Activated CD8-positive, alpha-beta memory T cell treated with anti-CD3 and anti-CD28 coated beads, Interleukin-2, amount 10 ng/mL, durations not matched to agents 7 days and 5 days (primary cell): ENCODE measurements at places on chromosomes 6 and 20. TPM values are rescaled to one million over a fixed set of nuclear protein-coding genes. Genes with fewer than 3 reads are reported as not detected.

GRCh38 chr6:119749335-119749734, 399.8 kb upstream of the MAN1A1 start:
- no peak for DNase-seq
- H3K4me3 ChIP-seq: no peak overlapping the region
- no peak overlapping the region for H3K27ac ChIP-seq
- H3K27me3 ChIP-seq: peaks cover 18% of the 10 kb centered on the region

DNA sequence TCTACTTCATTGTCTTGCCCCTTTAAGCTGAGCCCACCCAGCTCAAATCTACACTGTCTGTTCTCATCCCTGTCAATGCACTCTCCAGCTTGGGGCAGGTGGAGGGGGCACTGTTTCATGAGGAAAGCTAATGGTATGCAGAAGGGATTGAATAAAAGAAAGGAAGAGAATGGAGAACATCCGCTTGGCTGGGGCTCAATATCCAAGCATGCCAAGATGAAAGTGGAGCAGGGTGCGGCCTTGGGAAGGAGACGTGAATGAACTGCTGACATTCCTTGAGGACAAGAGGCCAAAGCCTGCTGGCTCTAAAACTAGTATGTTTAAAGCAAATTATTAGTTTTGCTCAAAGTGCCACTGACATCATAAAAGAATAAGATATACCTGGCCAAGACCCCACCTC, 24.2 kb downstream of the AKAP12 start:
- H3K4me3 ChIP-seq: no peak overlapping the region
- H3K27me3 ChIP-seq: peaks cover 43% of the 10 kb centered on the region
- H3K36me3 ChIP-seq: no peaks in the 10 kb centered on the region
- DNase-seq: no peak
- no peaks in the 10 kb centered on the region for H3K4me1 ChIP-seq

GRCh38 chr6:146829792-146830565, 231.2 kb downstream of the ADGB start:
- H3K36me3 ChIP-seq: no peaks in the 10 kb centered on the region
- H3K27me3 ChIP-seq: peaks cover 3% of the 10 kb centered on the region
- H3K4me1 ChIP-seq: peaks cover 4% of the 10 kb centered on the region
- DNase-seq: no peak

TREML2 gene
- 1.9 TPM for total RNA-seq

FAM229B gene
- total RNA-seq: 4.1 TPM

IFNGR1 gene
- 18.2 TPM for total RNA-seq

PPIL6 gene
- total RNA-seq: 0.21 TPM

DNA sequence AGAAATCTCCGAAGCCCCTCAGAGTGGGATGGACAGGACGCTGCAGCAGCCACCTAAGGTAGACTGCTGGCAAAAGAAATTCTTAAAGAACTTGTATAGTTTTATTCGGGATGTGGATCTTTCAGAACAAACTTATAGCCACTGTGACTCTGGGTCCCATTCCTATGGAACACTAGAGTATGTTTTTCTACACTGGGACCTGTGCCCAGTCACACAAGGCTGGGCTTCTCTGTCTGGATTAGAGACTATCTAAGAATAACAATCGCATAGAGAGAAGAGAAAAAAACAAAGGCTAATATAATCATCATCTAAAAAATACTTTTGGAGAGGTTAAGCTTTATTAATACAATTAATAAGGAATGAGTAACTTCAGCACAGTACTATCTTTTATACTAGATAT, 28.9 kb downstream of the RMND1 start:
- peaks cover 24% of the 10 kb centered on the region for H3K36me3 ChIP-seq
- no peaks in the 10 kb centered on the region for H3K4me1 ChIP-seq
- H3K27me3 ChIP-seq: no peaks in the 10 kb centered on the region
- no peak overlapping the region for H3K4me3 ChIP-seq

PLEKHG1 gene
- total RNA-seq: 4.6 TPM

DNA sequence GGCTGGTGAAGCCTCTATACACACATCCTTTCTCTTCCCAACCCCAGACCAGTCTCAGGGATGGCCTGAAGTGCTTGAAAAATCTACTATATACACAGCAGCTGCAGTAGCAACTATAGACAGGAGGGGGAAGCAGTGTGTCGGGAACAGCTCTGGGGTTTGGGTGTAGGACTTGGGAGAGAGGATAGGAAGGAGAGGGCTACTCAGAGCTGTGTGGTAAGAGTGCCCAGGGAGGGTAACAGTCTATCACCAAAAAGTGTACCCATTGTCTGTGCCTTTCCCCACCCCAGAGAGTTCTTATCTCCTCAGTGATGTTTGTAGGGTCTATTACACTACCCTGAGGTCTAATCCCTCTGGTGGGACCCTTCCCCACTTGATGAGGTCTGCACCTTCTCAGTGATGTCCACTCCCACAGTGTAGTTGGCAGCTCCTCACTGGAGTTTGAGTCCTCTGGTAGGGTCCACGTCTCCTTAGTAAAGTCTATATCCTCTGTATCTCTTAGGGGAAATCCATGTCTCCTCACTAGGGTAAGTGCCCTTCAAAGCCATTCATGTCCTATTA, 1.5 kb upstream of the GGT7 start:
- peaks cover 4% of the 10 kb centered on the region for H3K36me3 ChIP-seq
- no peak overlapping the region for H3K27ac ChIP-seq
- peak; percentile 81 for DNase-seq
- peaks cover 55% of the 10 kb centered on the region for H3K4me1 ChIP-seq
- peaks cover 9% of the 10 kb centered on the region for H3K27me3 ChIP-seq

DNA sequence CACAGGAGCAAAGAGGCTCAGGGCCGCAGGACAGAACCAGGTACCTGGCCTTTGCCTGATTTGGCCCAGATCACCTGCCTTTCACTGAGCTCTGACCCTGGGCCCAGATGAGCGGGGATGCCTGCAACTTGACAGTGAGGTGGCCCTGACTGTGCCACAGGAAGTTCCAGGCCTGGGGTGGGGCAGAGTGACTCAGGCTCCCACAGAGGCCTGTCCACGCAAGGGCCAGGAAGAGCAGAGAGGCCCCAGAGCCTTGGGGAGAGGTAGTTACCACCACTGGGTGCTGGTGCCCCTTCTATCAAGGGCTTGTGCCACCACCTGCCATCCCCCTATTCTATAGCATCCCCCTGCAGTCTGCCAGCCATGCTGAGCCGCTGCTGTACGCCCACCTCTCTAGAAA, 4.1 kb upstream of the NOL4L start:
- peaks cover 26% of the 10 kb centered on the region for H3K27me3 ChIP-seq
- no peak for DNase-seq
- no peak overlapping the region for H3K4me3 ChIP-seq
- H3K4me1 ChIP-seq: peaks cover 26% of the 10 kb centered on the region

DNA sequence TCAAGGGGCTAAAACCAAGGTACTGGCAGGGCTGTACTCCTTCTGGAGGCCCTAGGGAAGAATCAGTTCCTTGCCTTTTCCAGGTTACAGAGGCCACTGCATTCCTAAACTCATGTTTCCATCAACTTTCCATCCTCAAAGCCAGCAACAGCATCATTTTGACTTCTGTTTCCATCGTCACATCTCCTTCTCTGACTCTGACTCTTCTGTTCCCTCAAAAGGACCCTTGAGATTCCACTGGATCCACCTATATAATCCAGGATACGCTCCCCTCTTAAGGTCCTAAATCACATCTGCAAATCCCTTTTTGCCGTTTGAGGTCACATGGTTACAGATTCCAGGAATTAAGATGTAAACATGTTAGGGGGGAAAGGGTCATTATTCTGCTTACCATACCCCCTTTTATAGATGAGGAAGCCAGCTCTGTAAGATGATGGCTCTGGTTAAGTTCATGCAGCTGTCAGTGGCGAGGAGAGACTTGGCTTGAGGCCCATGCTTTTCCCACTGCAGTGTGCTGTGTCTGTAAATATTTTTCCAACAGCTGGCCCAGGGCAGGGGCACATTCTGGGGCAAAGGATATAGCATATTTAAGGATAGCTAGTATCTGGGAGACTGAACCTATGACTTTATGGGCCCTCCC, 114.6 kb downstream of the TNFRSF21 start:
- no peaks in the 10 kb centered on the region for H3K27me3 ChIP-seq
- H3K36me3 ChIP-seq: no peaks in the 10 kb centered on the region
- H3K4me3 ChIP-seq: no peak overlapping the region
- no peak for DNase-seq
- H3K4me1 ChIP-seq: peaks cover 6% of the 10 kb centered on the region
- no peak overlapping the region for H3K27ac ChIP-seq

PDE7B gene
- 0.38 TPM for total RNA-seq

IBTK gene
- 34.2 TPM for total RNA-seq

GRCh38 chr6:5956939-5957338, 49.8 kb downstream of the NRN1 start:
- no peak overlapping the region for H3K4me3 ChIP-seq
- no peaks in the 10 kb centered on the region for H3K36me3 ChIP-seq
- H3K27me3 ChIP-seq: peaks cover 44% of the 10 kb centered on the region

GRCh38 chr20:44115762-44116644, 71.0 kb downstream of the JPH2 start:
- H3K36me3 ChIP-seq: no peaks in the 10 kb centered on the region
- DNase-seq: no peak
- H3K4me3 ChIP-seq: no peak overlapping the region
- no peak overlapping the region for H3K27ac ChIP-seq
- peaks cover 9% of the 10 kb centered on the region for H3K4me1 ChIP-seq

GRCh38 chr6:167643223-167643622, 183.5 kb upstream of the AFDN start:
- no peak overlapping the region for H3K4me3 ChIP-seq
- H3K36me3 ChIP-seq: no peaks in the 10 kb centered on the region
- no peak overlapping the region for H3K27ac ChIP-seq
- DNase-seq: no peak

- H3K36me3 ChIP-seq: peaks cover 11% of the 10 kb centered on the region
- H3K4me1 ChIP-seq: peaks cover 23% of the 10 kb centered on the region
- H3K27me3 ChIP-seq: no peaks in the 10 kb centered on the region
- no peak overlapping the region for H3K27ac ChIP-seq
Measured at GRCh38 chr20:20491110-20491783, 123.3 kb downstream of the INSM1 start.

DNA sequence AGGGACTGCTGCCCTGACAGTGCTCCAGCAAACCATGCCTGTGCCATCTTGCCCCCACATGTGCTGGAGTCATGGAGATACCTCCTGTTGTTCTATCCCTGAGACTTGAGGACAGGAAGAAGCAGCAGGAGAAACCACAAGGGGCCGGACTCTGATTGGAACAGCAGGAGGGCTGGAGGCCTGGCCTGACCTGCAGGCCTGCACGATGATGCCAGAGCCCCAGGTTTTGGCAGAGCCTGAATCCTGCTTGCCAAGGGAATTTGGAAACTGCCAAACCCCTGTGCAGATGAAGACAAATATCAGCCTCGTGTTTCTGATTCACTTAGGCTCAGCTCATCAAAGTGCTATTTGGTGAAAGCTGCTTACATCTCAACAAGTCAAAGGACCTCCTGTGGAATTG, 177.6 kb downstream of the MAFB start:
- no peak overlapping the region for H3K4me3 ChIP-seq
- no peaks in the 10 kb centered on the region for H3K36me3 ChIP-seq
- DNase-seq: no peak
- no peaks in the 10 kb centered on the region for H3K27me3 ChIP-seq
- H3K27ac ChIP-seq: no peak overlapping the region

TRIM31 gene
- total RNA-seq: not detected

FRMD1 gene
- not detected for total RNA-seq

GRCh38 chr6:119195204-119195603, 116.7 kb upstream of the FAM184A start:
- H3K27me3 ChIP-seq: no peaks in the 10 kb centered on the region
- DNase-seq: no peak
- peaks cover 3% of the 10 kb centered on the region for H3K4me1 ChIP-seq
- H3K4me3 ChIP-seq: no peak overlapping the region
- H3K36me3 ChIP-seq: peaks cover 35% of the 10 kb centered on the region

DNA sequence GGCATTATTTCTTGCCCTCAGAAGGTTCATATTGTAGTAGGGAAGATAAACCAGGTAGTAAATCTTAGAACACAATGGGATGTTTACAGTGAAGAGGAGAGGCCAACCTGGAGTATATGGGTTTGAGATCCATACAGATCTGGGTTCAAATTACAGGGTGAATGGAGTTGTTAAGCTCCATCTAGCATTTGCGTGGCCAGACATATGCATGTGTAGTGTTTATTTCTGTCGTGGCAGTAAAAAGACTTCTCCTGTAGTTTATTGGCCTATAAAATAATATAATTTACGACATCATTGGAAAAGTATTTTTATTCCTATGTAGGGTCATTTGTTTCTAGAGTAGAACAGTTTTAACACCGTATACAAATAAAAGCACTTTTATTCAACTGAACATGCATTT, 25.2 kb upstream of the TULP4 start:
- H3K4me3 ChIP-seq: no peak overlapping the region
- peaks cover 13% of the 10 kb centered on the region for H3K36me3 ChIP-seq
- DNase-seq: no peak
- peaks cover 65% of the 10 kb centered on the region for H3K4me1 ChIP-seq

DNA sequence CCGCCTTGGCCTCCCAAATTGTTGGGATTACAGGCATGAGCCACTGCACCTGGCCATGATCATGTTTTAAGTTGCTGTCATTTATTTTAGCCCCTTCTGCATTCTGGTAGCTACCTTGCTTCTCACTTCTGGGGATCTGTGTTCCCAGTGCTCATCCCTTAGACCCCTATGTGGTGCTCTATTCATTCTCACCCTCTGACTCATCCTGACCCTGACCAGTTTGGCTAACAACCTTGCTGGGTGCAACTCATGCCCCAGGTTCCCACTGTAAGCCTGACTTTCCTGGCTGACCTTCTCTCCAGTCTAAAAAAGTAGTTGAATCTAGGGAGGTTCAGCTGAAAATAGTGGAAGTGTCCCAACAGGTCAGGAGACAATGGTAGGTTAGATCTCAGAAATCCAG, 47.4 kb downstream of the NOX3 start:
- no peak for DNase-seq
- H3K36me3 ChIP-seq: no peaks in the 10 kb centered on the region
- H3K4me3 ChIP-seq: no peak overlapping the region
- no peaks in the 10 kb centered on the region for H3K4me1 ChIP-seq

HLA-DOB gene
- total RNA-seq: 3.9 TPM

DNA sequence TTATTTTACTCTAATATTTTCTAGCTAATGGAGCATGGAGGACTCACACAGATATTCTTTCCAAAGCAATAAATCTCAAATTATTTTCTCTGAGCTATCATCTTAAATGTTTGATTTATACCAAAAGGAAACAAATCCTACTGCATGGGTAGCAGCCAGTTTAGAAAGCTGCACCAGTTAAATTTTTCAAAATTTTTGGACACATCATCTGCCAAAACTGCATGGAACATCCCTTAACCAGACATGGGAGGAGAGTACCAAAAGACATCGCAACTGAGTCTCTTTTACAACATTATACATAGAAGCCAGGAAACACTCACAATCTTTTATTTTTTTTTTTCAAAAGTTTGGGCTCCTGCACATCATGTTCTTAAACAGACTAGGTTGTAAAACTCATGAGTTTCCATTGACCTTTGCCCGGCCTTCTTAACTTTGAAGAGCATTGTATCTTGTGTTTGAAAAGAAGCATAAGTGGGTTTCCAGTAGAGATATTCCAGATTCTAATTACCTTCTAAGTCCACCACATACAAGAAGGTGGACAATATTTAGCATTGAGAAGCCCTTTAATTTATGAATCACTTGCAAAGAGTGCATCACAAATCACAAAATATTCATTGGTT, 87.7 kb upstream of the HMGCLL1 start:
- DNase-seq: no peak
- H3K27me3 ChIP-seq: no peaks in the 10 kb centered on the region
- no peaks in the 10 kb centered on the region for H3K36me3 ChIP-seq
- H3K4me3 ChIP-seq: no peak overlapping the region
